ENCODE measurements at places on chromosomes 2 and 18.
A peak's percentile ranks its signal among the peaks of the same experiment; 100 is the strongest.

DNA sequence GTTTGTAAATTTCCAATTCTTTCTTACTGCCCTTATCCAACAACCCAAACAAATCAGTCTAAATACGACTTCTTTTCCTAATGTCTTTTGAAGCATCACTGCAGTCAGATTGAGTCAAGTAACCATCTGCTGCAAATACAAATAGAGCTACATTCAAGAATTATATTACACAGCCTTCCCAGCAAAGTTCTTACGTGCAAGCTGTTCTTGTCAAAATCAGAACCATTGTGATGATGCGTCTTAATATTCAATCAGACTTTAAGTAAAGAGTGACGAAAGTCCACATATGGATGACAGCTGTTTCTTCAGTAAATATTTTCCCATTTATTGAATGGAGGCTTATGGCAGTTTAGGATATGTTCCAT lies 943.8 kb downstream of the LRP1B start:
- DNase-seq: no peak

DNA sequence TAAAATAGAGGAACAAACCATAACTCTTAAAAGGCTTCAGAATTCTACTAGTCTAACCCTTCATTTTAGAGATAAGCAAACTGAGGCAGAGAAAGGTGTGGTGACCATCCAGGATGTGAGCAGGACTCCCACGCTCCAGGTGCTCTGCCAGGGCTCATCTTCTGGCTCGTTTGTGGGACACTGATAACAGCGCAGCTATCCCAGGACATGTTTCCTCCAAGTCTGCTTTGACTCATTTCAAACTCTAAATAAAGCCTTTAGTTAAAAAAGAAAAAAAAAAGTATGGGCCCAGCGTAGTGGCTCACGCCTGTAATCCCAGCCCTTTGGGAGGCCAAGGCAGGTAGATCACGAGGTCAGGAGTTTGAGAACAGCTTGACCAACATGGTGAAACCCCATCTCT lies 28.4 kb downstream of the CNRIP1 start:
- DNase-seq: no peak

DNA sequence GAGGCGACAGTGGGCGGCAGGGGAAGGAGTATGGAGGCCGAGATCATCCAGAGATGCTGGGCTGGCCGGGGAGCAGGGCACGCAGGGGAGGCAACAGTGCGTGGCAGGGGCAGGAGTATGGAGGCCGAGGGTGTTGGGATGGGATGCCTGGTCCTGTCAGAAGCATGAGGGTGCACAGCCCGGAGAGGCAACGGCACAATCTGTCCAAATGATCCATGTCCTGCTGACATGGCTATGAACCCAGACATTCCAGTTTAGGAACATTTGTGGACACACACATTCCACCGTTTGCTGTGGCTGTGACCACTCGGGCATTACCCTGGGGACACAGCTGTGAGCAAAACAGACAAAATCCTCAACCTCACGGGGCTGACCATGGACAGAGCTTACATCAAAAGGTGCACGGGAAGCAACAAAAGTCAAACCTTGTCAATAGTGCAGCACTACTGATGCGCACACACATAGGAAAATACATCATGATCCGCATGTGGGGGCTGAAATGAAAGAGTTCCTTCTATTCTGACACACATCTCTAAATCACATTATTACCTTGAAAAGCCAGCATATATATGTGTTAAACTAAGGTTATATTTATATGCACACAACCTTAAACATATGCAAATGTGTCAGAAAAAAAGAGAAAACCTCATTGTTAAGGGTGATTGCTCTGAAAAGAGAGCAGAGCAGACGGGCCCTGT lies 144.0 kb upstream of the GPC1 start:
- DNase-seq: no peak

GRCh38 chr2:108124736-108125495 lies 114.9 kb upstream of the SULT1C3 start:
- no peak for DNase-seq

DNA sequence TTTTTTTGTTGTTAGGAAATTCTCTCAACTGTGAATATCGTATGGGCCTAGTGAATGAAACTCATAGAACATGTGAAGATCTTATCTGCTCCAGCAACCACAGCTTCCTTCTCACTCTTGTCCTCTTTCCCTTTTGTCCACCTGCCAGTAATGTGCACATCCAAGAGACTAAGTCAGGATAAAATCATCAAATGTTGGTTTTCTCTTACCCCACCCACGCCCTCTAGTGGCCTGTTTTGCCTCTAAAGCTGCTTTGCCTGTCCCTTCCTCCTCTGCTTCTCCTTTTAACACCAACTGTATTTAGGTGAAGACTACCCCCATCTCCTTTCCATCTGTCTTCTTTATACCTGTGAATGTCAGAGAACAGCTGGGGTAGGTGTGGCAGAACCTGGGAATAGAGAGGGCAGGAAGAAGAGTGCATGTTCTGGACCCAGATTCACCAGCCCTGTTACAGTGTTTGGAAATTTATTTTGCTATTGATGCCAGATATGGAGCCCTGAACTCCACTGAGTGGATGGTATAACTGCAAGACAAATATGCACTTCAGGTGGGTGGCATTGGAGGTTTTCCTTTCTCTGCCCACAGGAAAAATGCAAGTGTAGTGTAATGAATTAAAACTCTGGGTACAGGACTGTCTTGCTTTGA lies 8.4 kb upstream of the MGAT5 start:
- peak; percentile 90 for DNase-seq

- no peak for DNase-seq
Measured at GRCh38 chr2:238883421-238883901, 35.6 kb downstream of the TWIST2 start.

DNA sequence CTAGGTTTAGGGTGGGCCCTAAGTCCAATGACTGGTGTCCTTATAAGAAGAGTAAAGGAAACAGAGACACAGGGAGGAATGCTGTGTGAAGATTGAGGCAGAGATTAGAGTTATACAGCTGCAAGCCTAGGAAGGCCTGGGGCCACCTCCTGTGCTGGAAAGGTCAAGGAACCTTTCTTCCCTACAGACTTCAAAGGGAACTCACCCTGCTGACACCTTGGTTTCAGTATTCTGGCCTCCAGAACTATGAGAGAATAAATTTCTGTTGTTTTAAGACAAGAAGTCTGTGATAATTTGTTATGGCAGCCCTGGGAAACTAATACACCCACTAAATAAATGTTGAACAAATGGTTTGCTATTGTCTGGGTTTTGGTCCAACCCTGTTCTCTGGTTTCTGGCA lies 102.3 kb upstream of the NEUROD1 start:
- DNase-seq: no peak

DNA sequence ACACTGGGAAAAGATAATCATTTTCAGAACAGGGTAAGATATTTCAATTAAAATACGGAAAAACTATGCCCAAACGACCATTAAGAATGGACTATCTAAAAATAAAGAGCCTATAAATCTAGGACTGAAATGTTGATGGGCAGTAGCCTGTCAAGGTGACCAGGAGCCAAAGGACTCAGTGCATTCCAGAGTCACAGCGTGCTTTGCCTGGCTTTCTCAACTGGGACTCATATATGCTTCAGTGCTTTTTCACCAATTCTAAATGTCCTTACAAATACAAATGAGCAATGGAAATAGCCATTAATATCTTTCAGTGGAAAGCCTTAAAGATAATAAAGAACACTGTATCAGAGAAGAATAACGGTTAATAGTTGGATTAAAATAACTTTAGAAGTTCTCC lies 35.4 kb downstream of the PREPL start:
- no peak for DNase-seq

DNA sequence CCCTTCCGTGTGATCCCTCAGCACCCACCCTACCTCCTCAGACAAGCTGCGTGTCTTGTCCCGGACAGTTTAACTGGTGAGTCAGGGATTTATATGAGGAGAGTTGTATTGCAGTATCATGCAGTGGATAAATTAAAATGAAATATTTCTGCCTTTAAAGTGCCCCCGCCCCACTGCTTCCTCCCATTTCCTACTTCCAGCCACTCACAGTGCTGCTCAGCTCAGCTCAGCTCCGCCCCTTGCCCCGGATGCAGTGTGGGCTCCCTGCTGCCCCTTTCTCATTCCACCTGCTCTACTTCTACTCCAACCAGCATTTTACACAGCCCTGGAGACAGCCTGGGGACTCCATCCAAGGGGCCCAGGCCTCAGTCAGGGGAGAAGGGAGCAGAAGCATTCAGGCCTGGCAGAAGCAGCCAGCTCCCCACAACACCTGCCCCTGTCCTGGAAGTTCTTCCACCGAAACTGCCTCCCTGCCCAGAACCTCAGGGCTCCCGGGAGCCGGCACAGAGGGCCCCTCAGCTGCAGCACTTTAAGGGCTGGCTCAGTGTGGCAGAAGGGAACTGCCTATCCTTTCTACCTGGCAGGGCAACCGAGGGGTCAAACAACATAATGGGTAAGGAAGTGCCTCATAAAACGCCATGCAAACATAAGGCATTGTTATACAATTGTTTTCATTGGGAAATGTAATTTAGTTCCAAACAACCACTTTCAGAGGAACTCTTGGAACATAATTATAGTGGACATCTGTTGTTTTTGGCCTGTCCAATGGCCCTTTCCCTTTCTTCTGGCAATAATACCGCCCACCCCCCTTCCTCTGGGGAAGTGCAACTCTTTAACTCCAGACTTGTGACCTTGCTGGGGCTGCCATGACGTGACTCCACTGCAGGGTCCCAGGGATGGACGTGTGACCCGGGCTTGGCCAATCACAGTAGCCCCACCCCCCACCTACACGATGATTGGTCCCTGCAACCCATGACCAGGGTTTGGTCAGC lies 102.3 kb downstream of the LIPG start:
- DNase-seq: no peak

DNA sequence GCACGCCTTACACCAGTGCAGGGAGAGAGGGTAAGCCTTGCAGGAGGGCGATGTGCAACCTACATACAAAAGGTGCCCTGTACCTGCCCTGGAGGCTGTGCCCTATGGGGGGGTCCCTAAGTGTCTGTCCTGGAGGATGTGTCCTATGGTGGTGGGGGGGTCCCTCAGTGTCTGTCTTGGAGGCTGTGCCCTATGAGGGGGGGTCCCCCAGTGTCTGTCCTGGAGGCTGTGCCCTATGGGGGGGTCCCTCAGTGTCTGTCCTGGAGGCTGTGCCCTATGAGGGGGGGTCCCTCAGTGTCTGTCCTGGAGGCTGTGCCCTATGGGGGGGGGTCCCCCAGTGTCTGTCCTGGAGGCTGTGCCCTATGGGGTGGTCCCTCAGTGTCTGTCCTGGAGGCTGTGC lies 216.6 kb downstream of the HDAC4 start:
- DNase-seq: no peak

DNA sequence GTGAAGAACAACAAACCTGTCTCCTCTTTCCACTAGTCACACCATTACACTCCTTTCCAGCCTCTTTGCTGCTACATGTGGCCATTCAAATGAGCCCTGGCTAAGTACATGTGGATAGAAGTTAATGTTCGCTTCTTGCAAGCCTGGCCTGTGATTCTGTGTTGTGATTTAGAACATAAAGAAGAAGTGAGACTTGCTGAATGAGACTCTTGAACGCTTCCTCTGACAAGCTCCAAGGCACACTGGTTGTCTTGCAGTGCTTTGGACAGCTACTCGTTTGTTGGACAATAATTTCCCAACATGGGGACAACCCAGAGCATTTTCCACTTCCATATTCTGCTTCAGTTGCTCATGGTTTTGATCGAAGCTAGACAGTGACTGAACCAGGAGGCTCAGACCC lies 57.3 kb downstream of the CCDC74A start:
- DNase-seq: no peak

DNA sequence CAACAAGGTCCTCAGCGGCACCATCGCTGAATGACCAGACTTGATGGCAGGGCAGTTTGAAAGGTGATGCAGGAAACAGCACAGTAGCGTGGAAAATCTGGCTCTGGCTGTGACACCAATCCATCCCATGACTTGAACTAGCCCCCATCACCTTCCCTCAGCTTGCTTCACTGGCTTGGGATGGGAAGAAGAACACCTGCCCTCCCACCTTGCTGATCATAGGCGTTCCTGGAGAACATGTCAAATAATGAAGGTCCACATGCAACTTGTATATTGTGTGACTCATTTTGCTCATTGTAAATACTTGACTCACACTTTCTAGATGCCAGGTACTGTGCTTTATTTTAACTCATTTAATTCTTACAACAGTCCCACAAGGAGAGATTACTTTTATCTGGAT lies 292.4 kb upstream of the SPRED2 start:
- no peak for DNase-seq

DNA sequence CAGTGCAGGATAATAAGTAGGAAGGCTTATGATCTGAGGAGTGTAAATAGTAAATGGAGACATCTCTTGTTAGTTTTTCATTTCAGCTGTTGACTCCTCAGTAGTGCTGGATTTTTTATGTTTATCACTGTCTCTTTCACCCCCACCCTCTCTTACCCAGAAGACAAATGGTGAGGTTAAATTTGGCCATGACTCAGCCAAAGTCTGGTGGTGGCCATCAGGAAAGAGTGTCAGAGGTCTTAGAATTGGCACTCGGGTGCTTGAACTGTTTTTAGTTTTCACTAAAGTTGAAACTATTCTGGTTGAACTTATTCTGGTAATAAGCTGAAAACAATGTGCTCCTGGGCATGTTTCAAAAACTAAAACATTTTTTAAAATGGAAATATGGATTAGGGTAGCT lies 123.3 kb downstream of the FHOD3 start:
- DNase-seq: peak; percentile 19

DNA sequence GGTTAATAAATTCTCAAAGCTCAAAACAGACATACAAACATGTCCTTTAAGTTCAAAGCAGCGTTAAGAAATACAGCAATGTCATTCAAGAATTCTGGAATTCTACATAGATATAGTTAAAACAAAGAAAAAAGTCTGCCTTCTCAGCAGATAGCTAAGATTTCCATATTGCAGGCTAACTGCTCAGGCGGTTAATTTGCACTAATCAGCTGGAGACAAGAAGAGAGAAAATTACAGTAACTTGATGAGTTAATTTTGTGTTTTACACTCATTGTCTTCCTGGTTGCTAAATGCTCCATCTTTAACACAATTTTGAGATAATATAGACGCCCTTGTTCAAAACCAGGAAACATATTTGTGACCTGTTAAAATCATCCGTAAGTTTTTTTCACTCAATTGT lies 1012.0 kb downstream of the LRP1B start:
- DNase-seq: no peak

GRCh38 chr18:70931942-70932814 lies 643.3 kb downstream of the SOCS6 start:
- DNase-seq: peak; percentile 68
